Activated naive CD4-positive, alpha-beta T cell (primary cell): ENCODE measurements at places on chromosomes 11 and 22.

DNA sequence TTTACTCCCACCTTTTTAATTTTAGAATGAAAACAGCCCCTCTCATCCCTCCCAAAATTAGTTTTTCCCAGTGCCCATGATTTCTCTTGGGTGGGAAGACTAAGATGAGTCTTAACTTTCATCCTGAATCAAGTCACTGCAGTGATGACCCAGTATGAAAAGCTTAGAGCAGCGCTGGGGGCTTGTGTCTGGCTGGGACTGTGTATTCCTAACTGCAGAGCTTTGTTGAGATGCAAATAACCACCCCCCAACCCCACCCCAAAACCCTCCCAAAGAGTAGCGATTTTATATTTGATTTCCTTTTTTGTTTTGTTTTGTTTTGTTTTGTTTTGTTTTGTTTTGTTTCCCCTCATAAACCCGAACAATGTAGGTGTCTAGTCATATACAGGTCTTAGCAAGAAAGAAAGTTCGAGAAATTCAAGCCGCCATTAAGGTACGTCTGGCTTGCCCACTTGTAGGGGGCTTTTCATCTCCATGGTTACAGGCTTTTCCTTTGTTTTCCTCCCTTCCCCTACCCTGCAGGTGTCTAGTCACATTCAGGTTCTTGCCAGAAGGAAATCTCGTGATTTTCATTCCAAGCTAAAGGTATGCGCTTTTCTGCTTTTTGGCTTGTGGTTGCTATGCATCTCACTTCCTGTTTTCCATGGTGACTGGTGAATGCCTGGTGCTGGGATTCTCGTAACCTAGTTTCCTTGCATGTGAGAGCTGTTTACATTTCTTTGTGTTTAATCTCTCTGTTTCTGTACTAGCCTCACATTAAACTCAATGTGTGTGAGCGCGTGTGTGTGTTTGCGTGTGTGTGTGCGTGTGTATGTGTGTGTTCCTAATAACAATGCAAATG lies 144.6 kb upstream of the RASSF10 start:
- no peak for DNase-seq

- no peak for DNase-seq
These were observed 373.5 kb downstream of the GUCY1A2 start for GRCh38 chr11:106644824-106645223.

DNA sequence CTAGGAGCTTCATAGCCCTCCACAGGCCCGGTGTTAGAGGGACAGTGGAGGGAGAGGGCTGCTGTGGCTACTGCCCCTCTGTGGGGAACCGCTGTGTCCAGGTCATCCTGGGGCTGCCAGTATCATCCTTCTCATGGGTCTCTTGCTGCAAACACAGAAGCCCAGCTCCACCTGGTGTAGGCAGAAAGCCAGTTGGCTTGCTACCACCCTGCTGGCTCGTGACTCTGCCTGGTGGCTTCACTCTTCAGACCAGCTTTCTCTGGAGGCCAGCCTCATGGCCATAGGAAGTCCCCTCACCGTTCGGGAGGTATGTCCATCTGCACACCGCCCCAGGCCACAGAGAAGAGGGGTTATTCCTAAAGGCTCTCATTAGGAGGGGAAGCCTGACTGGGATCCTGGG lies 19.4 kb upstream of the SUSD2 start:
- no peak for DNase-seq

- no peak for DNase-seq
These were observed 61.3 kb downstream of the RCN1 start for GRCh38 chr11:32152216-32152615.

GRCh38 chr11:114137838-114138237 lies 78.3 kb downstream of the ZBTB16 start:
- no peak for DNase-seq

DNA sequence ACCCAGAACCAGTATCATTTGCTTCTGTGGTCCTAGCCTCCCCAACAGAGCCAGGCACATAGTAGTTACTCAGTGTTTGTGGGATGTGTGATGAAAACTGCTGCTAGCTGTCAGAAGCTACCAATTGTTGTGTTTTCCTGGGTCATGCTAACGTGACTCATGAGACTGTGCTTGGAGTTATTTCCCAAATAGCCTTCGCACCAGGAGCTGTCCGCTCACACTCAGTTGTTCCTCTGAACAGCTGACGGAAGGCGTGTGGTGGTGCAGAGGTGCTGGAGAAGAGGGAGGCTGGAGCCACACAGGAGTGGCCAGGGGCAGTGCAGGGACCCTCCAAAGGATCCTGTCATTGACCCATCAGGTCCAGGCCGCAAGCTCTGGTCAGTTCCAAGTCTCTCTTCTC lies 53.9 kb upstream of the TBCEL start:
- DNase-seq: no peak

DNA sequence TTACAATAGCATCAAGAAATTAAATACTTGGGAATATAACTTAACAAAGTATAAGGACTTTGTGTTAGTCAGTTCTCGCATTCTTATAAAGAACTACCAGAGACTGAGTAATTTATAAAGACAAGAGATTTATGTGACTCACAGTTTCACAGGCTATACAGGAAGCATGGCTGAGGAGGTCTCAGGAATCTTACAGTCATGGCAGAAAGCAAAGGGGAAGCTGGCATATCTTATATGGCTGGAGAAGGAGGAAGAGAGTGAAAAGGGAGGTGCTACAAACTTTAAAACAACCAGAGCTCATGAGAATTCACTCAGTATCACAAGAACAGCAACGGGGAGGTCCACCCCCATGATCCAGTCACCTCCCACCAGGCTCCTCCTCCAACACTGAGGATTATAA lies 32.0 kb upstream of the CCDC134 start:
- no peak for DNase-seq

- no peak for DNase-seq
These were observed 28.5 kb downstream of the LRRC74B start for GRCh38 chr22:21074102-21074715.

- DNase-seq: peak; percentile 24
These were observed 20.8 kb upstream of the IL18BP start for GRCh38 chr11:71977743-71978418.

DNA sequence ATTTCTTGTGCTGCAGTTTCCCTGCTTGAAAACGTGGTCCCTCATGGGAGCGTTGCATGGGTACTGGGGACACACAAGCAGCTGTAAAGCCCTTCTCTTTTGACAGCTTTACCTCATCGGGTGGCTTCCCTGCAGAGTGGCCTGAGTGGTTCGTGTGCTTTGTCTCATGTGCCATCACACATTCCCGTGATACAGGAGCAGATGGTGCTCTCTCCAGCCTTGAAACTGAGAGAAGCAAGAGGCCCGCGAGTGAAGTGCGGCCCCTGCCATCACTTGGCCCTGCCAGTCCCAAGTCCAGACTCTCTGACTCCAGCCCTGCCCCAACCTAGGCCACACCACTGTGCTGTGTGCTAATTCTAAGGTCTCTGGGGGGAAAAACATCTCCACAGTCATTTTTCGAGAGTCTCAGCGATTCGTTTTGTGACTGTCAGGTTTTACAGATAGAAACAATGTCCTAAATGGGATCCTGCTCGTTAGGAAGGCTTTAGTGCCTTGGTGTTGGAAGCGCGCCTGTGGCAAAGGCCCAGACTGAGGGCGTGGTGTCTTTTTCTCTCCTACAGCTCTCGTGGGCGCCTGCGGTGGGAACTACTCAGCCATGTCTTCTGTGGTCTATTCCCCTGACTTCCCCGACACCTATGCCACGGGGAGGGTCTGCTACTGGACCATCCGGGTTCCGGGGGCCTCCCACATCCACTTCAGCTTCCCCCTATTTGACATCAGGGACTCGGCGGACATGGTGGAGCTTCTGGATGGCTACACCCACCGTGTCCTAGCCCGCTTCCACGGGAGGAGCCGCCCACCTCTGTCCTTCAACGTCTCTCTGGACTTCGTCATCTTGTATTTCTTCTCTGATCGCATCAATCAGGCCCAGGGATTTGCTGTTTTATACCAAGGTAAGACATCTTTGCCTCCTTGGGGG lies 64.2 kb downstream of the KREMEN1 start:
- no peak for DNase-seq
